Body of pancreas (tissue), 4 donors: ENCODE measurements at places on chromosomes 6 and 20. TPM values are rescaled to one million over a fixed set of nuclear protein-coding genes. Genes with fewer than 3 reads are reported as not detected.

- no peaks in the 10 kb centered on the region for H3K27me3 ChIP-seq
- no peaks in the 10 kb centered on the region for H3K36me3 ChIP-seq
- no peak overlapping the region for H3K27ac ChIP-seq
- no peaks in the 10 kb centered on the region for H3K4me1 ChIP-seq
- H3K4me3 ChIP-seq, result no peak overlapping the region
Observed at GRCh38 chr6:56222499-56222898, 24.9 kb downstream of the COL21A1 start.

- no peak overlapping the region for H3K27ac ChIP-seq
- no peaks in the 10 kb centered on the region for H3K27me3 ChIP-seq
- no peaks in the 10 kb centered on the region for H3K36me3 ChIP-seq
- H3K4me3 ChIP-seq, result no peak overlapping the region
- DNase-seq, result no peak
Observed at GRCh38 chr6:167782698-167783517, 43.8 kb upstream of the AFDN start.

DNA sequence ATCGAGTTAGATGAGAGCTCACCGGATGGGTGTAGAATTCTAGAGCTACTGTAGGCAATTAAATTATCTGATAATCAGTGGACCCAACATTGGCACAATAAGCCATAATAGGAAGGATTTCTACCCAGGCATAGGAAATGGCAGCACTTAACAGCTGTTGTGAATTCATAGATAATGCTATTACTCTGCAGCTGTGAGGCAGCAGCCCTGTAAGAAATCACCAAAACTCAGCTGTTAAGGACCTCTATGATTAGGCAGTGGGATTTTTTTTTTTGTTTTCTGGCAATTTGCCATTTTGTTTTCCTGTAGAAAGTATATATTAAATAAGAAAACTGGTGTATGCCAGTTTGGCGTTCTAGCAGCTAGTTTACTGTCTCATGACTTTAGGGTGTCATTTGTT, 609.1 kb upstream of the SLC35B3 start:
- DNase-seq, result no peak
- no peak overlapping the region for H3K27ac ChIP-seq
- H3K36me3 ChIP-seq, result no peaks in the 10 kb centered on the region
- H3K4me3 ChIP-seq, result no peak overlapping the region
- no peaks in the 10 kb centered on the region for H3K4me1 ChIP-seq

The MAFB gene
- total RNA-seq, result 21.1 TPM

The PRL gene
- not detected for total RNA-seq

The HELZ2 gene
- total RNA-seq, result 33.3 TPM

The CCM2L gene
- total RNA-seq, result 5.9 TPM
